ENCODE measurements at places on chromosomes 1 and 21.

GRCh38 chr1:169098380-169098779, 8.1 kb upstream of the ATP1B1 start:
- DNase-seq, result no peak

GRCh38 chr1:109392788-109393616, 4.7 kb downstream of the SORT1 start:
- DNase-seq, result peak; percentile 15

- no peak for DNase-seq
Measured at GRCh38 chr1:85566890-85567289, 13.7 kb upstream of the CCN1 start.

- peak; percentile 89 for DNase-seq
Measured at GRCh38 chr1:4652631-4653327, 1.6 kb upstream of the AJAP1 start.

DNA sequence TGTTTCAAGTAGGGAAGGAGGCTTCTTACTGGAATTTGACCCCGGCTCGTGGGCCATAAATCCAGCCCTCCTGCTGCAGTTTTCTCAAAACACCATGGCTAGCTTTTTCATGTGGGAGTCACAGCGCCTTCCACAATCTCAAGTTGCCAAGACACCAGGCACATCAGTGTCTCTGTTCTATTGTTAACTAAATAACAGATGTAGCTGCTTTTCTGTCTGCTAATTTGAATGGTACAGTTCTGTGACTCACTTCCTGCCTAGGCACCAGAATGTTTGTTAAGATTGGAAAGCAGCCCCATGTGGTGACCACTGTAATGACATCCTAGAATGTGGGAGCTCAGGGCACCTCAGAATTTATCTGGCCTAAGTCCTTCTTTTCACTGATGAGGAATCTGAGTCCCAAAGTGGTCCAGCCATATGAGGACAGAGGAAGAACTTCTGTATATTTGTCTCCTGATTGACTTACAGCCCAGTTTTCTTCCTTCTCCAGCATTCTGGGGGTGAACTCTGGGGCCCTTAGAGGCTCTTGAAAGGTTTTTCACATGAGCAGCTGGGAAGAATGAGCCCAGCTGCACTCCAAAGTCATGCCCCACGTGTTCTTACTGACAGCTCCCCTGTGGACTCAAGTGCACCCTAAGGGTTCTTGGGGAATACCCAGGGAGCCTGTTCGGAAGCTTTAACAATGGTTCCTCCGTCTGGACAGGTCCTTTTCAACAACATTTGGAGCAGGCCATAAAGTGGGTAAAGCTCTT, 27.5 kb downstream of the TRIM45 start:
- peak; percentile 36 for DNase-seq

GRCh38 chr1:207181847-207182246, 77.8 kb downstream of the C4BPA start:
- DNase-seq, result no peak

GRCh38 chr21:40073642-40074041, 206.4 kb downstream of the PCP4 start:
- no peak for DNase-seq

DNA sequence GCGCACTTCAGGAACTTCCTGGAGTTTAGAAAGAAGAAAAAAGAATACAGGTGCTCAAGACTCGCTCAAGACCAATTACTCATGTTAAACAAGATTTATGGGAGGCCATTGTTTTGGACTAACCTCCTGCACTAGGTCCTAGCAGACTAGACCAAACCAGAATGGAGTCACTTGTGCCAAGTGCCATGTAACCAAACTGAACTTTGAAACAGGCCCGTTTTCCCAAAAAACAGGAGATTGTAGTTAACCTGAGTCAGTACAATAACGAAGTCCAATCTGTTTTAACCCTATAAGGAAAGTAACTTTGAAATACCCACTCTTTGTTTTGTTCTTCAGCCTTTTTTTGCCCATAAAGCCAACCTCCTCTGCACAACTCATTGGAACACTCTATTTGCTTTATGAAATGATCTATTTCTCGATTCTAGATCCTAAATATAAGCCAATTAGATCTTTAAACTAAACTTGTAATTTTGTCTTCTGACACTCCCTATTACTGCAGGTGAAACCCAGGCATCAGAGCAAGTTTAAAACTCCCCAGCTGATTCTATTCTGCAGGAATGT, 695 bp upstream of the NTPCR start:
- no peak for DNase-seq

DNA sequence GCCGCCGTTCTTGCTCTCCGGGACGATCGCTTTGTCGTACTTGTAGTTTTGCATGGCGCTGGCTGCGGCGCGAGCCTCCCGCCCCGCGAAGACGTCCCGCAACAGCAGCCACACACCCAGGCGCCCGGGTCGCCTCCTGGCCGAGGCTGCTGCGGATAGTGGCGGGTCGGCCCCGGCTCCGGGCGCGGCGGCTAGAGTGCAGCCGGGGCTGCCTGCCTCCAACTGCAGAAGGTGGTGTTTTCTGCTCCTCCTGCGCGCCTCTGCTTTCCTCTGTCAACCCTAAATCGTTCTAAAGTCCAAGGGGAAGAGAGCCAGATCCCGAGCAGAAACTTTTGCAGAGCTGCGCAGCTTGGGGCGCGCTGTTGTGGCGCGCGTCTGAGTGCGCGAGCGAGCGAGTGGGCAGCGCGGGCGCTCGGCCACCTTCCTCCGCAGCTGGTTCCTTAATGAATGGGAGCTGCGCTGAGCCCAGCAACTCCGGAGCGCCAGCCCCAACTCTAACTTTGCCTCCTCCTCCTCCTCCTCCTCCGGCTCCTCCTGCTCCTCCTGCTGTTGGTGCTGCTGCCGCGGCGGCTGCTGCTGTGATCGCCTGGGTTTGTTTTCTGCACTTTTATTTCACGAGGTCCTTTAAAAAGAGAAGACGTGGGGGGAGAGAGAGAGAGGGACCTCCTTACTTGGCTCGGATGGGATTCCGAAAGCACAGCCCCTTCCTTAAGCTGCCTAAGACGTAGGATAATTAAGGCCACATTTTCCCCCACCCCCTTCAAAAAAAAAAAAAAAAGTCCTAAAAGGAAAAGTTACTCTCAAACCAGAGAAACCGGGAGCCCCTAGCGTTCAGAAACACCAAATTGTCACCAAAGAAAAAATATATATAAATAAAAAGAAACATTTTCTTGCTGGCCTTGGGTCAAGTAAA, at the start of gene PLPP3:
PLPP3 (minus strand) TSS at position 601 of the 913 bp plus-strand sequence; CDS start at position 54, 547 bp downstream.
- peak; percentile 92 for DNase-seq

GRCh38 chr1:16126160-16126559, 29.7 kb downstream of the EPHA2 start:
- no peak for DNase-seq

DNA sequence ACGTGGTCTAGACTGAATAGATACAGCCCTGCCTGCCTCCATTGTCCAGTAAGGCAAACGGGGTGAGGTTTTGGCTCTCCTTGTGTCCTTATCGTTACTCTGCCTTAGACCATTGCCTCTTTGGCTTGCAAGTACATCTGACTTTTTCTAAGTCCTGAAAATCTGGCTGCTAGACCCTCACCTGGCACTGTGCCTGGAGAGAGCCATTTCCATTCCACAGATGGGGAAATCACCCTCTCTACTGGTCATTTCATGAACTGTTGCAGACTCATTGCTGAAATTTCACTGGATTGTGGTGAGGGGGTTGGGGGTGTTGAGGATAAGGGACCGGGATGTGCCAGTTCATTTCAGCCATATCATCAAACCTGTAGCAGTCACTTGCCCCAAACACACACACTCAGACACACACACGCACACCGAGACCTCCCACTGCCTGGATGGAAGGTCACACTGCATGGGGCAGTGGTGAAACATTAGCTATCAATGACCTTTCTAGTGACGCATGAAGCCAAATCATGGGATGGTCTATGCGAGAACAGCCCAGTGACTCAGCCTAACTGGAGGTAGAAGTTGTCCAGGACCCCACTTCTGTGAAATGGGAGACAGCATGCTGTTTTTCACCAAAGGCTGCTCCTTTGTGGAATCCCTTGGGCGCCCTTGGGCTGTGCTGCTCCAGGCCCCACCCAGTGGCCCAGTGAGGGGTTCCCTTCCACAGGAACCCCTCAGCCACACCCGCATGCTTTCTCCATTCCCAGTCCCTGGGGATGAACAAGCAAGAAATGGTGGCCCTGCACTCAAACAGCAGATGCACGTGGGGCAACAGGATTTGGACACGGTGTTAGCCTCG, 34.9 kb upstream of the VASH2 start:
- DNase-seq, result peak; percentile 22

GRCh38 chr21:45006536-45007095, 66.8 kb downstream of the SLX9 start:
- no peak for DNase-seq

DNA sequence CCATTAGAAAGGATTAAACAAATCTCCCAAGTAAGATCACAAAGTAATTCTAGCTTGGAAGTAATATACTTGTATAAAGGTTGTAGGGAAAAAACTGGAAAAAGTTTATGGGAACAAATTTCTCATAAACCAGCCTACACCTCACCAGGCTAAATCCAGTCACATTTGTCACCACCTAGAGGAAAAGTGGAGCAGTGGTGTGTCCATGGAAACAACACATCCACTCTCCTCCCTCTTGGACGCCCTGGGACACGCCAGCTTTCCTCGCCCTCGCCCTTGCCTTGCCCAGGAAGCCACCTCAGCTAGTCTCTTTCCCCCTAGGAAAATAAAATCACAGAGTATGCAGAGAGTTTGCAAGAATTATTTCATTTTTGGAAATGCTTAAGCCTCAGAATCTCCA, 2.2 kb downstream of the PALMD start:
- no peak for DNase-seq

- no peak for DNase-seq
Measured at GRCh38 chr1:25107643-25108010, 124.7 kb downstream of the SYF2 start.

- DNase-seq, result no peak
Measured at GRCh38 chr1:226126824-226127569, 59.5 kb downstream of the ACBD3 start.

- peak; percentile 53 for DNase-seq
Measured at GRCh38 chr21:33668180-33668579, 25.9 kb downstream of the ITSN1 start.

DNA sequence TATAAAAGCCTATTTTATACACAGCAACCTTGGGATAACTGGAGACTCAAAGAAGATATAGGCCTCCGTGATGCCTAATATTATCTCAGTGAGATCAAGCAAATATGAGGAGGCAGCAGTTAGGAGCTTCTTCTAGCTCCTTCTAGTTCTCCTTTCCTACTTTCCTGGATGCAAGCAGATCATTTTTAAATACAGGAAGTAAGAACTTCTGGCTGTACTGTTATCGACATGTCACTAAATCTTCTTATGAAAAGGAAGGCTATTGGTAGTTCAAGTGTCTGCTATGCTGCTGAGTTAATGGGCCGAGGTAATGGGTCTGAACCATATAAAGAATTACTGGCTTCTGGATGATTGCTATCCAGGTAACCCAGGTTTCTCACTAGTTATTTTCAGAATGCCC, 15.9 kb downstream of the HSPA13 start:
- no peak for DNase-seq

GRCh38 chr1:30317921-30318320, 405.5 kb downstream of the MATN1 start:
- no peak for DNase-seq

DNA sequence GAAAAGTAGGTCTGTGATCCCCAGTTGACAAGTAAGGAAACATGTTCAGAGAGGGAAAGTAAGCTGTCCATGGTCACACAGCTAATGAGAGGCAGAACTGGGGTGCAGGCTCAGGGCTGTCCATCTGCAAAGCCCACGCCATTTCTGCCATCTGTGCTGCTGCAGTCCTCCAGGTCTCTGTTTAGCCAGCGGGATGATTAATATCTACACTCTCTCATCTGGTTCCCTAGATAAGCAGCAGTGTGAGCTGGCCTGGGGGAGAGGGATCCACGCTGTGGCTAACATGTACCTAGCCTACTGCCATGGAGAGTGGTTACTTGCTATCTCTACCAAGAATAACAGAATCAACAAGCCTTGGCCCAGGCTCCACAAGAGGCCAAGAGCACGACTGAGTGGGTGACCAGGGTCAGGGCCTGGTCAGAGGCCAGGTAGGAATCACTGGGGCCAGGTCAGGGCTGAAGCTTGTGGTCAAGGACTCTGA, 75.2 kb downstream of the TRABD2B start:
- DNase-seq, result no peak

GRCh38 chr1:31795801-31796621, 19.8 kb downstream of the SPOCD1 start:
- peak; percentile 66 for DNase-seq

- DNase-seq, result no peak
Measured at GRCh38 chr1:82538876-82539275, 738.1 kb downstream of the ADGRL2 start.

DNA sequence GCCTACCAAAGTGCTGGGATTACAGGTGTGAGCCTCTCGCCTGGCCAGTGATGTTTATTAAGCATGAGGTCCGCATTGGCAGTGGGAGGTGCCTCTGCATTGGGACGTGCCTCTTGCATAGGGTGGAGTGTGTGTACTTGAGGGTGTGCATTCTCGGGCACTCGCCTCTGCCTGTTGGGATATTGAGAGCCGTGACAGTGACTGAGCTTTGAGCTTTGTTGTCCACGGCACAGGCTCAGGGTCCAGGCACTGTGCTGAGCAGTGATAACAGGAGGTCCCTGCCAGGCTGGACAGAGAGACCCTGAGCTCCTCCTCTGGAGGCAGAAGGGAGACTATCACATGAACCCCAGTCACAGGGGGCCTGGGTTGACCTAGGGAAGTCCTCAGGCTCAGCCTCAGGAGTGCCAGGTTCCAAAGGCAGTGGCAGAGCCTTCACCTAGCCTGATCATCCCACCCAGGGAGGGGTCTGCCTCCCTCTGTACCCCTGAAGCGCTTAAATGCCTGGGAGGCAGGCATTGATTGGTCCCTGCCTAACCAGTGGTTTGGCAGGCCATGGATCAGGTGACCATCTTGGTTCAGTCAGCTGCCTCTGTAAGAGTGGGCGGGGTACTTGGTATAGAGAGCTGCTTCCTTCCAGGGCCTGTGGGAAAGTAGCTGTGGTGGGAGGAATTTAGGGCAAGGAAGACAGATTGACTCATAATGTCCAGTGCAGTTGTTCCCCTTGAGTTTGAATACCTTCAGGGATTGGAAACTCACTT, 213.8 kb upstream of the TMEM51 start:
- peak; percentile 76 for DNase-seq
